ENCODE measurements at places on chromosomes 6 and 20.

- peak; percentile 40 for DNase-seq
These were observed 411.8 kb downstream of the SYNE1 start for GRCh38 chr6:152225241-152225934.

DNA sequence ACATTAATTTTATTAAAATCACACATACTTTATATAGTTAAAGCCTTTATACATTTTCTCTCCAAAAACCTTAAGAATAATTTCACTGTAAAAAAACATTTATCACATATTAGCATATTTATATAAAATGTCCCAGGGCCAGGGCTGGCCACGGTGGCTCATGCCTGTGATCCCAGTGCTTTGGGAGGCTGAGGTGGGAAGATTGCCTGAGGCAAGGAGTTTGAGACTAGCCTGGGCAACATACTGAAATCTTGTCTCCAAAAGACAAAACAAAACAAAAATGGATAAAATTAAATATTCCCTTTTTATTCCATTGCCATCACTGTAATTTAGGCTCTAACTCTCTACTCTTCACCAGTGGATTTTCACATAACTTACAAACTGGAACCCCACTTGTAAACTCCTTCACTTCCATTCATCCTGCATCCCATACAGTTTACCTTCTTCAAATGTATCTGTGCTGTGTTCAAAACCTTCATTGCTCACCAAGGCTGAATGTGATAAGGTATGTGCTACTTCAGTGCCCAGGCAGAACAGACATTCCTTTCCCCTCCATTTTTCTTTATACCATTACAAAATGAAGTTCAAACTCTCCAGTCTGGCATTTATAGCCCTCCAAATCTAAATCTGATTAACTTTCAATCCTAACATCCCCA, 42.9 kb upstream of the PIM1 start:
- DNase-seq: no peak

DNA sequence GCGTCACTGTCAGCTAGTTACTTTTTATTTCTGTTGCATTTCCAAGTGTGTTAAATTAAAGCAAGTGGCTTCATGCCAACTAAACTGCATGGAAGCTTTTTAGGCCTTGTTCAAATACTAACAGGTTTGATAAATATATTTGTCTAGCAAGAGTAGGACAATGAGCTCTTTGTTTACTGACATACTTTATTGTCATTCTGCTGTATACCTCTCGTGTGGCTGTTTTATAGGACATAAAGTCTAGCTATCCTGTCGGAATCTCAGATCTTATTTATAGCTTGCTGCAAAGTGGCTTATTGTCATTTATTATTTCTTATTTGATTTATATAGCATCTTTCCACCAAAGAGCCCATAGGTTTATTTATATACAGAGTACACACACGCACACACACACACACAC, 711.1 kb downstream of the KIF16B start:
- DNase-seq: no peak

- peak; percentile 10 for DNase-seq
These were observed 29.5 kb downstream of the CDYL start for GRCh38 chr6:4805553-4806336.

DNA sequence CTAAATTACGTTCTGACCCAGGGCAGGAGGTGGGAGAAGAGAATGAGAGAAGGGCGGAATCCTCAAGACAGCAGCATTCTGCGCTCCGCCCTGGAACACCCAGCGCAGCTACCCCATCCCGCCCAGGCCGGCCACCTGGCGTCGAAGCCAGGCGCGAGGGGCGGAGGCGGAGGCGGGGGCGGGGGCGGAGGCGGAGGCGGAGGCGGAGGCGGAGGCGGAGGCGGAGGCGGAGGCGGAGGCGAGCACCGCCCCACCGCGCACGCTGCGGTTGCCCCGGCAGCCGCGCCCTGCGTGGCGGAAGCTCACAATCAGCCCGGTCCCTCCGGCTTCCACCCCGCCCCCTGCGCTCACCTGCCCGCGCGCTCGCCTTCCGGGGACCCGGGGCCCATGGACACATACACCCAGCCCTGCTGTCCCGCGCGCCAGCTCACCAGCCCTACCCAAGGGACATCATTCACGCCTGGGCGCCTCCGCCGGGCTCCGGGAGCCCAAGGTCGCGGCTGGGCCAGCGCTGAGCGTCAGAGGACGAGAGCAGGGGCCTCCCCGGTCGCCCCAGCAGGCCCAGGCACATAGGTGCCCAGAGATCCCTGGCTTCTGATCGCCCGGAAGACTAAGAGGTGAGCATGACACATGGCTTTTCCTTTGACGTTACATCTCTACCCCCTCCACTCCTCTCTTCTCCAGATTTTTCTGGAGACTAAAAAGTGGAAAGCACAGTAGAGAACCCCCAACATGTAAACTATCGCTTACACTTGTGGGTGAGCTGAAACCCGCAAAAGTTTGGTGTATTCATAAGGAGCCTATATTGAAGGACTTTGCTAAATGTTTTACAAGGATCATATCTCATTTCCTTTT, at the start of gene ANKEF1:
Gene ANKEF1, plus strand, starts transcription at position 271 of the 855 bp plus-strand sequence. CDS start 3,315 bp downstream, outside the sequence.
- DNase-seq: peak; percentile 64

- DNase-seq: no peak
These were observed 3.9 kb upstream of the LSM14B start for GRCh38 chr20:62118113-62119043.

GRCh38 chr20:36167902-36168503, 13.5 kb downstream of the EPB41L1 start:
- DNase-seq: peak; percentile 34

DNA sequence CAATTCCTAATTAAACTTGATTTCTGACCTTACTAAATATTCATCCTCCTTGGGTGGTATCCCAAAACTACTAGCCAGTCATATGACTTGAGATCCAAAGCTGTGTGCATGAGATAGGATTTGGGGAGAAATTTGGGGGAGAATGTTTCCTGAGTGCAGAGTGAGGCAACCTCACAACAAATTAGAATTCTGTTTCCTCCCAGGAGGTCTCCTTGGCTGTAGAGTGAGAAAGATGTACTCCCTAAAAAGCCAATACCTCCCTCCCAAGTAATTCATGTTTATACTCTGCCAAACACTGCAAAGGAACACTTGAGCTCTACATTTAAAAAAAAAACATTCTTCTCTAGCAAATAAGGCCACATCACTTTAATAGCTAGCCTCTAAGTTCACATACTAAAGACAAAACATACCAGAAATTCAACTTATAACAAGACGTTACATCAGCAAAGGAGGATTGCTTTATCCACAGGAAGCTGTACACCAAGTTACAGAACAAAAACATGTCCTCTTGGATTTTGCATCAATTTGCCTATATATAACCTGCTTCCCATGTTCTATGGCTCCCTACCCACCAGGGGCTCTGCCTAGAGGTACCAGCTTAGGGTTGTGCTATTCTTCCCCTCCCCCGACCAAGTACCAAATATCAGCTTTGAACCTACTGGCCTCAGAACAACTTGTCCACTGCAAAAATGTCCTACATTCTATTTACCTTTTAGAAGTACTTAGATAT, 15.4 kb upstream of the TMEM30A start:
- DNase-seq: no peak

DNA sequence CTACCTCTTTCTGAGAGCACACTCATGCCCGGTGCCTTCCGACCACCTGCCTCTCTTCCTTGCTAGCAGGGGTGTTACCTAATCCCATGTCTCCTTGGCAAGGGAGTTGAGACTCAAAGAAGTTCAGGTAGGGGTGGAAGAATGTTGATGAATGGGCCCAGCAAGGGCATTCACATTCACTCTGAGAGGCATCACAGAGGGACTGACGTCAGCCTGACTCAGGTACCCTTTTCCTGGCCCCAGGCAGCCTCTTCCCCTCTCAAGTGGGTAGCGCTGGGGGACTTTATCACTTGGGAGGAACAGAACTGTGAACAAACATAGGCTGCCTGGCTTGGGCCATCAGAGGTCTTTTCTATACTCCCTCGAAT, 35.3 kb downstream of the HM13 start:
- DNase-seq: no peak

All from fibroblast of gingiva (primary cell).